A549 treated with ZK216348 at 1 μM for 4 hours (cell line): ENCODE measurements at places on chromosomes 16 and 17. TPM values are rescaled to one million over a fixed set of nuclear protein-coding genes. Genes with fewer than 3 reads are reported as not detected.

The KCNJ2 gene
- total RNA-seq, result 0.06 to 0.20 TPM (median 0.09 TPM) in 5 replicates

The CLEC18C gene
- 0.08 to 0.16 TPM (median 0.12 TPM) in 3 of 5 replicates, not detected in the others for total RNA-seq

The CD300A gene
- total RNA-seq, result not detected in 5 replicates

The SPATA32 gene
- total RNA-seq, result 0.11 to 0.41 TPM (median 0.19 TPM) in 5 replicates

The TMEM204 gene
- total RNA-seq, result not detected in 5 replicates

The BICDL2 gene
- not detected in 5 replicates for total RNA-seq
